ENCODE measurements at places on chromosomes 5 and 9.

DNA sequence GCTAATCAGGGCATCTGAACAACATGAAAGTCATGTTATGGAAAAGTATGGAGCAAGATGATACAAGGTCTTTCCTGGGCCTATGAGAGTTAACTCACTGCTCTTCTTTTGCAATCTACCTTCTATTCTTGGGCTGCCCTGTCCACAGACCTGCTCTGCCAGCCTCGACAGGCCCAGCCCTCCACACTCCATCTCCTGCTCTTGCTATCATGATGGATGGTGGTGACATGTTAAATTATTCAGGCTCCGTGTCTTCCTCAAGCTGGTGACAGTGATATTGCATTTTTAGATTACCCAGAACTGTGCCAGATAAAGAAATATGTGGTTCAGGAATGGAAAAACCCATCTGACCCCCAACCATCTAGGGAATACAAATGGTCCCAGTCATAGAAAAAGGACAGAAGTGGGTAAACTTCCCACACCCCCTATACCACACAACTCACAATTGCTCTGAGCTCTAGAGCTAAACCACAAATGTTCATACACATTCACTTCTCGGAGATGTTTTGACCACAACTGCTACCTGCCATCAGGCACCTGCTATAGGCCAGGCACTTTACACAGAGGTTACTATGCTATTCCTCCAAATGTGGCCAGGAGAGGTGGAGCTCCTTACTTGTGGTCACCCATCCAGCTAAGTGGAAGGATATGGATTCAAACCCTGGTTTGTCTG lies 311.3 kb downstream of the ASTN2 start:
- DNase-seq: no peak

DNA sequence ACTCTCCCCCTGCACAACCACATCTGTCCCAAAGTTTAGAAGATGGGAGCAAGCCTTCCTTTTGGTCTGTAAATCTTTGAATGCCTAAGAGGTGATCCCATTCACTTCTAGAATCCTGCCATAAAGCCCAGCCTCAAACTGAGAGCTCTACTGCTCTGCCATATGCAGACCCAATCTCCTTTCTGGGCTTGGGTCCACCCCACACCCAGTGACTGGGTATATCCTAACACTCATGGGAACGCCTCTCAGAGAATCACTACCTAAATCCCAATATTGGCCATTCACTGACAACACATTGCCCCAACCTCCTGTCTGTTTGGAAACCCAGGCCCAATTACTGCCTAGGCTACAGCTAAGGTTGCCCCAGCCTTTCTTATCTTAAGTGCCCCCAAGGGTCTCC lies 90.7 kb downstream of the MAMDC2 start:
- no peak for DNase-seq

GRCh38 chr9:88828018-88828417 lies 163.2 kb upstream of the S1PR3 start:
- no peak for DNase-seq

DNA sequence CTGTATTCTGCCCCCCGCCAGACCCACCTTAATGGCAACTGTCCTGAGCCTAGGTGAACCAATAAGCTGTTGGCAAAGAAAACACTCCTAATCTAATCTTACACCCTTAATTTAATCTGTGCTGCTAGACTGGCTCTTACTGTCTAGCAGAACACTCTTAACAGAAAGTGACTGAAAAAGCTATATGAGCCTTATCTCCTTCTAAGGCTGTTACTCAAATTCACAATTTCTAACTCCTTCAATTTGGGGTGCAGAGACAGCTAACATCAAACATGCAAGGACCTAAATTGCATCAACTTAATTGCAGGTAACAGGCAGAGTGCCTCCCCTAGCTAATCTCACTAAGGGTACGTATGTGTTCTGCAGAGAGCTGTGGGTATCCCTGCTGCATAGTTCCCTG lies 49.5 kb upstream of the MAP1B start:
- DNase-seq: no peak

- DNase-seq: no peak
These were observed 252.2 kb downstream of the SYK start for GRCh38 chr9:91053824-91054223.
